ENCODE measurements at places on chromosomes 7 and 10. TPM values are rescaled to one million over a fixed set of nuclear protein-coding genes. Genes with fewer than 3 reads are reported as not detected.

The NUB1 gene
- total RNA-seq = 68.1 TPM

The IKZF1 gene
- total RNA-seq = 6.4 TPM

The POM121 gene
- 12.2 TPM for total RNA-seq

The FFAR4 gene
- 0.55 TPM for total RNA-seq

The ECHDC3 gene
- 6.4 TPM for total RNA-seq

The TET1 gene
- total RNA-seq = 8.9 TPM
